ENCODE measurements at places on chromosomes 2 and 18. TPM values are rescaled to one million over a fixed set of nuclear protein-coding genes. Genes with fewer than 3 reads are reported as not detected.

DSG2 gene
- total RNA-seq, result 107 TPM

DNA sequence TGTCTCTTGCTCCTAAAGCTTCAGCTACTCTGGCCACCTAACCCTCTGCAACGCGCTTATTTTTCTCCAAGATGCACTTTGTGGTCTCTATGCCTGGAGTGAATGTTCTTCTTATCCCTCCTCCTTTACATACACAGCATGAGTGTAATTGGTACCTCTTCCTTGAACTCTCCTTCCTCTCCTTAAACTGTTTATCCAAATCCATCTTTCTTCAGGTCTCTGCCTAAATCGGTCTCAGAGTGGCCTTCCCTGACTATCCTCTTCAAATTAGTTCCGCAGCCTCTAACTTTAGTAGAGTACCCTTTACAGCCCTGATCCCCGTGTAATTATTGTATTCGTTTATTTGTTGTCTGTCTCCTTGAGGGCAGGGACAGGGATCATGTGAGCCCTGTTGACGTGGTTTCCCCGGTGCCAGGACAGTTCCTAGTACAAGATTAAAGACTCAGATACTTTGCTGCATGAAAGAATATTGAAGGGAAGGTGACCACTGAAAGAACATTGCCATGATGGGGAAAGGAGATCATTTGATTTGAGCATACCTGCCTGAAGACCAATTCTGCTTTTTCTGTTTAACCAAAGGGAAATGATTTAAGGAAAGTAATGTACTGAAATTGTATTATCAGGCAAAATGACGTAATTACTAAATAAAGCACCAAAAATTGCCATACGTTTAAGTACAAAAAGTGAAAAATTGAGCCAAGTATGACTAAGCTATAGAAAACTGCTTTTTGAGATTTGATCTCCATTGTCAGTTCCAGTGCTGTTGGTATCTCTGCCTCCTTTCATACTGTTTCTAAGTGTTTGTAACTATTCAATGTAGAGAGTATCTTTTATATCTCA is 1.2 kb downstream of the CNOT9 start:
- no peak for DNase-seq

SERPINB13 gene
- total RNA-seq, result not detected

- DNase-seq, result no peak
Measured at GRCh38 chr2:80348078-80348477, 43.5 kb upstream of the LRRTM1 start.

DNA sequence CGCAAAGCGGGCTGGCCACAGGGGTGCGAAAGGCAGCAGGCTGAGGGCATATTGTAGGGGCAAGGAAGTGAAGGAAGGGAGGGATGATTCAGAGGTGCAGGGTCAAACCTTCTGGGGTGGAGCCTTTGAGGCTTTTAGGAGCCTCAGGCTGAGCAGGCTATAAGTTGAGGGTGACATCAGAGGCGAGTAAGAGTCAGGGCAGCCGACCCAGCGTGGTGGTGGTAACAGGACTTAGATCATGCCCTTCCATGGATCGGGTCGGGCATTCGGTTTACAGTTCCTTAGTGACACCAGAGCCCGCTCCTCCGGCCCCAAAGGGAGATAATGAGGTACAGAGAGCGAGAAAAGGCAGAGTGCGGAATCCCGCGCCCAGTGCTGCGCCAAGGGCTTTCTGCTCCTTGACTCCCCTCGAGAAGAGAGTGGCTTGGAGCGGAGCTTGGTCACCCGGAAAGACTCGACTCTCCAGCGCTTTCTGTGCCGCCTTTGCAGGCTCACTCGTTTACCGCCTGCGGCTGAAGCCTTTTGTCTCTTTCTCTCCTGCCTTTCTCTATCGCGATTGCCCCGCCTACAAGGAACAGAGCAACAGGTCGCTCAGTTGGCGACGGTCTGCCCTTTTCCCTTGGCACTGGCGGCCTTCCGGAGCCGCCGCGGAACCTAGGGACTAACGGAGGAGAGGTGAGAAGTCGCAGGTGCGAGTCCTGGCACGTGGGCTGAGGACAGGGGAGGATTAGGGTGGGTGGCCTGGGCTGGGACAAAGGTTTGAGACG is 720 bp downstream of the LBX2 start:
- peak; percentile 79 for DNase-seq

DNA sequence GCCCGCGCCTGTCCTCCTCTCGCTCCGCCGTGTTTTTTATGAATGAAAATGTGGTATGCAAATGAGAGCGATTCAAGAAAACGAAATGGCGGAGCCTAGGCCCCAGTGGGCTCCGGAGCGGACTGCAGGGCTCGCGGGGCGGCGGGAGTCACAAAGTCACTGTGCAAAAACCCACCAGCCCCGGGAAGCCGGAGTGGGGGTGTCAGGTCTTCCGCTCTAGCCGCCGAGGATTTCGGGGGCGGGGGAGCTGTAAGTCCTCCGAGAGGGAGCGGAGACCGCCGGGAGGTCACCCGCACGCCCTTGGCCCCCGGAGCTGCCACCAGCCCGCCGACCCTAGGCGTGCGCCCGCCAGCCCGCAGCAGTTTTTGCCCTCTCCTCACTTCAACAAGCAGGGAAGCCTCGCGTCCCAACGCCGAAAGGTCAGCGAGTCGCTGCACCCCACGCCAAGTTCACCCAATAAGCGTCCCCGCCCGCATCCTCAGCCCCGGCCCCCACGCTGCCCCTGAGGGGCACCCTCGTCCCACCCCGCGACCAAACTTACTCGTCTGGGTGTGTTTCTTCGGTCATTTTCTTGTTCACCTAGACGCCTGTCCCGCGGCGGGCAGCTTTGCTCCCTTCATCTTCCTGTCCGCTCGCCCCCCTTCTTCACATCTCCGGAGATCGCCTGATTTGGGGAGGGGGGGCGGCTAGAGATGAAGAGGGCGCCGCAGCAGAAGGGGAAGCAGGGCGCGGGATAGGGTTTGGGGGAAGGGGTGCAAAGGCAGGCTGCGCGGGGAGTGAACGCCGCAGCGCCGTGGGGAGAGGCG is 775 bp downstream of the SPRED2 start:
- peak; percentile 50 for DNase-seq

DNA sequence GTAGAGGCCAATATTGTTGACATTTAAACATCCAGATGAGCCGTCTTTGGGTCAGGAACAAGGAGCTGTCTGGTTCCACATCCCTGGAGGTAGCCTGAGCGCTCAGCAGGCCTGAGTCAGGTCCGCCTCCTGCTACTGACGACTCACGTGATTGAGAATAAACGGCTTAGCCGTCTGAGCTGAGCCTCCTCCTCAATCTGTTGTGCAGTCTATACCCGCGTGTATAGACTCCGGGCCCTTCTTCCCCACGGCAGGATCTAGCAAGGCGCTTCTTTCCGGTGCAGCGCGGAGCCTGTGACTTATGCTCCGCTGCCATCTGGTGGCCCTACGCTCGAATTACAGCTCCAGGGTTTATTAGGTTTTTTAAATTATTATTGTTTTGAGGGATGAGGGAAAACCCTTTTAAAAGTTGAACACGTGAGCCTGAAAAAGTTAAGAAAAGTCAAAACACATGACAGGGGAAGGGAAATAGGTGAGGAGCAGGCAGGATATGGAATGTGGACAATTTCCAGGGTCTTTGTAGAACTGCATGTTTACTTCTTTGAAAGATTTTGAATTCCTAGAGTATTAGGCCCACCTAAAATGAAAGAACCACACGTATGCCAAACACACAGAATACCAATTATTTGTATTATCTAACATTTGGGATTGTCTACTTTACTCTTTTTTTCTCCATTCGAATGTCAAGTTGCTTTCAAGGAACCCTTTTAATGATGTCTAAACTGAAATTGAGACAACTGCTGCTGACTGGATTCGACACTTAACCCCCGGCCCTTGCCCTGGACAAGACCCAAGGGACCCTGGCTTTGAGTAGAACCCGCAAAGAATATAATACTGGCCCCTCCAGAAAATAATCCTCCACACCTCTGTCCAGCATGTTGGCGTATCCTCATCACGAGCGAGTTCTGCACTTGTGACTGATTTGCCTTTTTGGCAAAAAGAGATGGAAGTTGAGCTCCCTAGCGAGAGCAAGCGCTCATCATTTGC is 112.4 kb upstream of the ZNF236 start:
- peak; percentile 72 for DNase-seq

TFCP2L1 gene
- 1.9 TPM for total RNA-seq

DNA sequence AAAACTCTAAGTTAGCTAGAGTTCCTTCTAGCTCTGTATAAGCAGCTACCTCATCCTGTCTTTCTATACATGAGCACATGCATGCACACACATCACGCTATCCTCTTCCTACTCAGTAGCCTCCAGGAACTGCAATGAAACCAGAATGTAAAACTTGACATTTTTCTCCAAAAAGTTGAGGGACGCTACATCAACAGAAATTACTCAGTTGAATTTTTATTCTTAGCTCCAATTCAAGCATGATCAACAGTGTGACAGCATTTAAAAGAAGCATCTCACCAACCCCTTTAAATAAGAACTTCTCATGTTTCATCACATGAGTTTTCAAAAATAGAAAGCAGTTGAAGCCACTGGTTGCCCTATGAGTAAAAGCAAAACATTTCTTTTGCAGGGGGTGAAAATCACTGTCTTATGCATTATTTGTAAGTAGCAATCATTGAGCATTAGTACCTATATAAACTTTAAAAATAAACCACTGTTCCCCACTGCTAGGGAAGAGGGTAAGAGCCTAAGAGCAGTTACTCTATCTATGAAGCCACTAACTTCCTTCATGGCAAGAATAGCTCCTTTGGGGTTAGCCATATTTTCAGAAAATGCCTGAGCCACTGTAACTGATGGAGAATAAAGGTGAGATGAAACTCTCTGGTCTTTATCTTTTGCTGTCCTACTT is 77.9 kb upstream of the ARL5A start:
- no peak for DNase-seq

All from H9 (cell line).